GM23338 (cell line): ENCODE measurements at places on chromosomes 11 and 22. TPM values are rescaled to one million over a fixed set of nuclear protein-coding genes. Genes with fewer than 3 reads are reported as not detected.

- no peak for DNase-seq
- peaks cover 17% of the 10 kb centered on the region for H3K4me1 ChIP-seq
- no peaks in the 10 kb centered on the region for H3K27me3 ChIP-seq
- H3K4me3 ChIP-seq, result no peak overlapping the region
- H3K27ac ChIP-seq, result no peak overlapping the region
- no peaks in the 10 kb centered on the region for H3K36me3 ChIP-seq
These were observed 49.4 kb downstream of the CLMP start for GRCh38 chr11:123145661-123146060.

GRCh38 chr22:44085743-44086270 is 61.7 kb downstream of the PARVB start:
- H3K36me3 ChIP-seq, result no peaks in the 10 kb centered on the region
- H3K4me3 ChIP-seq, result no peak overlapping the region
- H3K27ac ChIP-seq, result no peak overlapping the region

GRCh38 chr22:46175631-46176030 is 25.3 kb downstream of the PPARA start:
- H3K36me3 ChIP-seq, result 0 out of 2 replicates have a peak, but pooled peaks cover 3% of the 10 kb centered on the region
- H3K27me3 ChIP-seq, result no peaks in the 10 kb centered on the region
- no peak overlapping the region for H3K4me3 ChIP-seq
- no peak for DNase-seq

DNA sequence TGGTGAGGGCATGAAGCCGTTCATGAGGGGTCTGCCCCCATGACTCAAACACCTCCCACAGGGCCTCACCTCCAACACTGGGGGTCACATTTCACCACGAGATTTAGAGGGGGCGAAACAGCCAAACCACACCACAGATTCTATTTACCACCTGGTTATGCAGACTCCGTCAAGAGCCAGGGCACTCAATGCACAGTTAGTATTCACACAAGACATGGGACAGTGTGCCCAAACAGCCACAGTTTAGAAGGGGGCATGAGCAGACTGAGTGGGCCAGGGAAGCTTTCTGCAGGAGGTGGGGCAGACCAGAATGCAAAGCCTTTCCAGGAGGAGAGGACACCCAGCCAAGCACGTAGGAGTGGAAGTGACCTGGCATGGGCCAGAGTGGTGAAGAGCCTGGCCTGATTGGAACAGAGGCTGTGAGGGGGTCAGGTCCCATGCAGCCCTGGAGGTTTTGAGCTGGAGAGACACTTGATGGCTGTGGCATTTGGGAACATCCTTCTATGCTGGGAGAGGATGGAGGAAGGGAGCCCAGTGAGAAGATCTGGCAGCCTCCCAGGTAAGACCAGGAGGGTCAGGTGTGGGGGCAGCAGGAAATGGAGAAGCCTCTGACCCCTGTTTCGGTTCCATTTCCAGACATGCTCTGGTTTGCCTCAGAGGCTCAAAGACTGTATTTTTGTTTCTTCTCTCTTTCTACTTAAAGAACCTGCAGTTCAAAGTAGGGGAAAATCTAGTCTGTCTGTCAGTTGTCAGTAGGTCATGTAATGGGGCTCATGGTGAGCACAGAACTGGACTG is 199.1 kb upstream of the NCAM1 start:
- DNase-seq, result no peak
- H3K4me1 ChIP-seq, result no peaks in the 10 kb centered on the region
- H3K36me3 ChIP-seq, result no peaks in the 10 kb centered on the region

DNA sequence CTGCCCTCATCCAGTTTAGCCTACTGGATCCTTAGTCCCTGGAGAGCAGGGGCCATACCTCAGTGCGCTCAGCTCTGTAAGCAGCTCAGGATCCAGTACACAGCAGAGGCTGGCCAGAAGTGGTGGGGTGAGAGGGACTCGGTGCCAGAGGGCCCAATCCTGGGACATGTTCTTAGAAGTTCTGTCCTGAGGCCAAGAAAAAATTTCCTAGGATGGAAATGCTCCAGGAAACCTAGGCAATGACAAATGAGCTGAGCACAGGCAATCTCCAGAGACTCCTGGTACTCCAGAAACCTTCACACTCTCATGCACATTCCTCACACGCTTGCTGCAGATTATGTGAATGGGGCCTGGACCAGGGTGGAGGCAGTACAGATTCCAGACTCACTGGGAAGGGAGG is 89.6 kb downstream of the SERGEF start:
- peaks cover 9% of the 10 kb centered on the region for H3K4me1 ChIP-seq
- no peaks in the 10 kb centered on the region for H3K27me3 ChIP-seq
- no peak for DNase-seq
- H3K4me3 ChIP-seq, result no peak overlapping the region
- no peaks in the 10 kb centered on the region for H3K36me3 ChIP-seq

DNA sequence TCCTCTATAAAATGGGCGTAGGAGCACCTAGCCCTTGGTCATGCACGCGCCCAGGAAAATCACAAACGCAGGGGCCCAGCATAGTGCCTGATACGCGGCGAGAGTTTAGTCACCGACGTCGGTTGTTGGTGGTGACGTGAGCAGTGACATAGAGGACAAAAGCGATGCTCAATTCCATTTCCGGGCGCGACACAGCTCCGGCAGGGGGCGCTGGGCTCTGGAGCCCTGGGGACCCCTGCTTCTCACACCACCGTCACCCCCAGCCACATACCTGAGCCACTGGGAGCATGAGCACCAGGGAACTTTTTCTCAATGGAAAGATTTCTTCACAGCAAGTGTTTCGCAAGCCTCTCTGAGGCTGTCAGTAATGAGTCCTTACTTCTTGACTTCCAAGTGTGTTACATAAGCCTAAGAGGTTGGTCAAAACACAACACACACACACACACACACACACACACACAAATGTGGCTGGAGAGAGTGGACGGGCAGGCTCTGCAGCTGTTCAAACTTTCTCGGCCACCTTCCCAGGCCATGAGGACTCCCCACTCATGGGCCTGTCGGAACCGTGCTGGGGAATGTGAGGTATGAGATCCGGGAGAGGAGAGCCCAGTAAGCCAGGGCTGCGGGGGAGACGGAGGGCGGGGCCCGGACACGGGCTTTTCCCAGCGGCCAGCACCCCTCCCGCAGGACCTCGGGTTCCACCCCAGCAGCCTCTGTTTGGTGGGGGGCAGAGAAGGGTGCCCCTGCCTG is 36.9 kb upstream of the LINC01488 start:
- no peaks in the 10 kb centered on the region for H3K27me3 ChIP-seq
- H3K4me1 ChIP-seq, result peaks cover 22% of the 10 kb centered on the region
- peak; percentile 60 for DNase-seq
- H3K27ac ChIP-seq, result no peak overlapping the region
- no peak overlapping the region for H3K4me3 ChIP-seq
- H3K36me3 ChIP-seq, result no peaks in the 10 kb centered on the region

- H3K4me1 ChIP-seq, result no peaks in the 10 kb centered on the region
- H3K36me3 ChIP-seq, result no peaks in the 10 kb centered on the region
- DNase-seq, result no peak
- no peaks in the 10 kb centered on the region for H3K27me3 ChIP-seq
These were observed 19.4 kb downstream of the OR2AT4 start for GRCh38 chr11:75077316-75077715.

The PARVA gene
- total RNA-seq, result 6.9 and 7.6 TPM in 2 replicates

The RAG2 gene
- not detected in 2 replicates for total RNA-seq

The OR2AT4 gene
- total RNA-seq, result not detected in 2 replicates

The DCDC1 gene
- 0.27 and 0.56 TPM in 2 replicates for total RNA-seq

The MOGAT2 gene
- not detected in 2 replicates for total RNA-seq
